Astrocyte of the cerebellum (primary cell): ENCODE measurements at places on chromosomes 4 and X.

DNA sequence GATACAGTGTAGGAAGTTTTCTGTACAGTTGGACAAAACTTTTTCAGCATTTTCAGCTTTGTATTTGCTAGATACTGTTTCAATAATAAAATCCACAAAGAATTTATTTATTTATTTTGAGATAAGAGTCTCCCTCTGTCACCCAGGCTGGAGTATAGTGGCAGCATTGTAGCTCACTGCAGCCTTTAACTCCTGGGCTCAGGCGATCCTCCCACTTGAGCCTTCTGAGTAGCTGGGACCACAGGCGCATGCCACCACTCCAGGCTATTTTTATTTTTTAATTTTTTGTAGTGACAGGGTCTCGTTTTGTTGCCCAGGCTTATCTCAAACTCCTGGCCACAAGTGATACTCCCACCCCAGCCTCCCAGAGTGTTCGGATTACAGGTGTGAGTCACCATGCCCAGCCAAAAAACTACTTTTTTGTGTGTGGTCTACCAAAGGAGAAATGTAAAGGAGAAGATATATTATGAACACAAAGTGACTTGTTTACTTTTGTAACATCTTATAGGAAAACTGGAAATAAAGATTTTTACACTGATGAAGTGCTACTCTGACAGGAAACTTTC, 13.0 kb upstream of the SOWAHD start:
- DNase-seq: no peak

DNA sequence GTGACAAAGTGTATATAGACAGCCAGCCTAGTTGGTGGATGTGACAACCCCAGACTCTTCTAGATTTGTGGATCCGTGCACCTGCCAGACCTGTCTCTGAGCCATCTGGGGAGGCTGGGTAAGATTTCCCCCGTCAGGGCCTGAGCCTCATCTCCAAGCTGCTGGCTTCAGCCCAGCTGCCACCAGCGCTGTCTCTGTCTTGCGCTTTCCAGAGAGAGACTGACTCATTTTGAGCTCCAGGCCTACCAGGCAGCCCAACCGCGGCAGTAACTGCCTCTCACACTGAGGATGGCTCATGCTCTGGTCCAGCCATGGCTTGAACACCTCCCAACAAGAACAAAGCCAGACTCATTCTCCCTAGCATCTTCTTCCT, 26.4 kb downstream of the NOP14 start:
- DNase-seq: no peak

- DNase-seq: no peak
These were observed 34.7 kb downstream of the APBB2 start for GRCh38 chr4:41179498-41180195.

GRCh38 chr4:93066749-93067148, 761.8 kb upstream of the ATOH1 start:
- no peak for DNase-seq
